ENCODE measurements at places on chromosomes 3 and 15.

DNA sequence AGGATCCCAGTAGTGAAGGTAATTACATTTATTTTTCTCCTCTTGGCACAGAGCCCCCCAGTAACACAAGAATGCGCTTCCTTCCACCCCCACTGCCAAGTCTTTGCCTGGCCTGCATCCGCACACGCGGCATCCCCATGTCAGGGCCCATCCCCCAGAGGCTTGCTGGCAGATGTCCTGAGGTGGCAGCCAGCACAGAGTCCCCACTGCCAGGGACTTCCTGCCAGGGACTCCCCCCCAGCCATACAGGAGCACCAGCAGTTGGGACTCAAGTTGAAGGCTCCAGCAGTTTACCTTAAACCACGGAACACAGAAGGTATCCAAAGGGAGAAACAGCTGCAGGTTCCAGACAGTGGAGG is 41.0 kb downstream of the MEGF11 start:
- no peak for DNase-seq

GRCh38 chr15:48796930-48797329 is 13.9 kb downstream of the CEP152 start:
- peak; percentile 21 for DNase-seq

DNA sequence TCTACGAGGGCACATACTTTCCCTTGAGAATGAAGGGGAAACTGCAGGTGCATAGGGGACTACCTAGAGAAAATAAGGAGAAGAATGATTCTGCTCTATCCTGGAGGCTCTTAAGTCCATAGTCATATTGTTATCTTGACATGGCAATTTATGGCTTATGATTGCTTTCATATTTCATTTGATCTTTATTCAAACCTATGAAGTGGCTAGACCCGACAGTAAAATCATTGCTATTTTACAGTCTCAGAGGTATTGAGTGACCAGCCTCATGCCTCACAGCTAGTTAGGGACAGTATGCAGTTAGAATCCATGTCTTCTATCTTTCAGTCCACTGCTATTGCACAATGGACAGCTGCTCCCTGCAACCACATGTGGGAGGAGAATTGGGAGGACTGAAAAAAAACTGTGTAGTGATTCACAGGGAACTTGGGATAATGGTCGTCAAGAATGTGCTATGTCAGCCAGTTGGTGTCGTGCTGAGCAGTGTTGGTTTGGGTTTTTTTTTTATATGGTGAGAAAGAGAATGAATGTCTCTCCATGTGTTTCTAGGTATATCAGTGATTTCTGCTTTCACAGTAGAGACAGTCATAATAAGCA is 63.2 kb upstream of the SPPL2A start:
- DNase-seq = peak; percentile 89

- DNase-seq = no peak
Measured at GRCh38 chr15:91824256-91824655, 29.3 kb upstream of the SLCO3A1 start.

DNA sequence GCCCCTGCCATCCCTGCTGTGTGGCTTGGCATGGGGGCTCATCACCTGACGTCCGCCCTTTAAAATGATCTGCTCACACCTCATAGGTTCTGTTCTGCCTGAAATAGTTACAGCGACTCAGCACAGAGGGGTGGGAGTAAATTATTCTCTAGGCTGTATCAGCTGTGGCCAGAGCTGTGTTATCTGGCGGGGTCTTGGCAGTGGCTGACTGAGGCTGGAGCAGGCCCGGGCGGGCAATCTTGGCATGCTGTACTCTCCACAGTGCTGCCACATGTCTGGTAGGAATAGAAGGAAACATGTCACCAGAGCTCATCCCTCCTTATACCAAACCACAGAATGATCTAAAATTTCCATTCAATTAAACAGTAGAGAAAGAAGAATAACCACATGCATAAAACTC is 499.9 kb upstream of the LMCD1 start:
- DNase-seq = no peak

DNA sequence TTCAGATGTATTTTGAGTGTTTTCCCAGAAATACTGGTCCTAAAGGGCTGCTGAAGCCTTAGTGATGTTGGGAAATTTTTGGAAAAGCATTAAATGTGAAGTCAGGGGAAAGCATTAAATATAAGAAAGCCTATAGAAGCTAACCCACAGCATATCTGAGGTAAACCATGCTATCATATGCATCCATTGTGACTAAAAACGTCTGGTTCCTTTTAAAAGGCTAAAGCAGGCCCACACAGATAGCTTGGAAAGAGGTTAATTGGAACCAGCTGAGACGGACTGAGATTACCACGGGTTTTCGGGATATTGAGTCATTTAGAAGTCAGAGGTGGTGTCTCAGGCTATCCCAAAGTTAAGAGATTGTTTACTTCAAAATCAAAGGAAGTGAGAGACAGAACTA is 78.2 kb downstream of the CYP19A1 start:
- DNase-seq = peak; percentile 24

GRCh38 chr15:38685686-38686339 is 121.2 kb upstream of the RASGRP1 start:
- DNase-seq = no peak

DNA sequence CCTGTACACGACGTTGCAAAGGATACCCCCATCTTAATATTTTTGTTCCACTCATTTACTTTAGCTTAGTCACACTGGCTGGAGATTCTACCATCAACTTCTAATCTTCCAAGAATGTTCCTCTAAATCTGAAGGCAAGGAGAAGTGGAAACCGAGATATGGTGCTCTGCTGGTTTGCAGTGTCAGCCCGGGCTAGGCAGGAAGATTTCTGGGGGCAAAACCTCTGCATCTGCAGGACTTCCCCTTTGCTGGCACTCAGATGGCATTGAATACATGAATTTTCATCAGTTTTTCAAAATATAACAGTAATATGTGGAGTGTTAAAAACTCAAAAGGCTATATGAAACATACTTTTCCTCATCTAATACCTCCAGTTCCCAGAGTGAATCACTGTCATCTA is 240.4 kb downstream of the RPLP1 start:
- DNase-seq = no peak

GRCh38 chr3:61848885-61849284 is 287.5 kb downstream of the PTPRG start:
- DNase-seq = peak; percentile 72

DNA sequence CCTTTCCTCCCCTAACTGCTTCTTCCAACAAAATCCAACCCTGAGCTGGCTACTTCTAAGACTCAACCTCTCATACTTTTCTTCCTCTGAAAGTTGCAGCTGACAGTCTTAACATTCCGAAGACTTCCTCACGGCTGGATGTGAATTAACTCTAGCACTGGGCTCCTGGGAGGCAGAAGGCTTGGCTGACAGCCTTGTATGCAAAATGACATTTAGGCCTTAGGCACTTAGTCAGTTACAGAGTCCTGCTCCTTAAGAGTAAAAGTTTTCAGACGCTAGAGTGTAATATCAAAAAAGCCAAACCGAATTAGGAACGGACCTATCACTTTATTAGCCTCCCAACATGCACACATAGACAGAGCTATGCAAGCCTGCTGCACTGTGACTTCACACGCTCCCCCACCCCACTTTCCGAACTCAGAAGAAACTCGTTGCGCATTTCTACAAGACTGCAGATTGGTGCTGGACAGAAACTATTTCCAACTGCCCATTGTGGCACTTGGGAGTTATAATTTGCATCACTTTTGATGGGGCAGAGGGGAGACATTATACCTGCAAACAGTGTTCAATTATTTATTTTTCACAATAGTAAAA is 15.5 kb upstream of the ANXA2 start:
- peak; percentile 66 for DNase-seq

DNA sequence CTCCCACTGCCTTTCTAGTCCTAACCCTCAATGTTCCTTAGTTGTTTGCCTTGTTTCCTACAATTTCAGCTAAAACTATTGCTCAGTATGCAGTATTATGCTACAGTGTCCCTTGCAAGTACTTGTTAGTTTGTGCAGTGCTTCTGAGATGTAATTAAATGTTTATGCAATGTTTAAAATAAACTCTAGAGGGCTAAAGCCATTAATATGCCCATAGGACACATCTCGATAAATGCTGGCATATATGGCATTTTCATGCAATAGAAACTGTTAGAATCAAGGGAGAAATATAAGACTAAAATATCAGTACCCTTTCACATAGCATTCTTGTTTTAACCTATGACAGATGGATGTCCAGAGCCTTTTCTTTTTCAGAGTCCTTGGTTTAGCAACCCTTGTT is 59.8 kb upstream of the ACKR4 start:
- no peak for DNase-seq

- peak; percentile 2 for DNase-seq
Measured at GRCh38 chr15:91821458-91821857, 32.0 kb upstream of the SLCO3A1 start.

- no peak for DNase-seq
Measured at GRCh38 chr3:83248454-83248853, 1487.0 kb upstream of the GBE1 start.

DNA sequence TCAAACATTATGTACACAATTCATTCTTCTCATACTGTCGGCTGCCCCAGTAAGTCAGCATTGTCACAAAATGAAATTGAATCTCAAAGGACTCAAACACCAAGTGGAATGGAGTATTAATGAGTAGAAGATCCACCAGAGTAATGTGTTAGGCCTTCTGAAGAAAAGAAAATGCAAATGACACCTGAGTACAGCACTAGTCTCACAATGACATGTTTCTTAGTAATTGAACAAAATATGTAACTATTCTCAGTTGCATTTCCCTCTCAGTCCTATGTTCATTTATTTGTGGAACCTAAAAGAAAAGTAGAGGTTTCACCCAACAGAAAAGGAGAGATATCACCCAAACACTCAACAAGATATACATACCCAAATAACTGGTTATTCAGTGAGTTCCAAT is 283.9 kb upstream of the THBS1 start:
- DNase-seq = no peak

DNA sequence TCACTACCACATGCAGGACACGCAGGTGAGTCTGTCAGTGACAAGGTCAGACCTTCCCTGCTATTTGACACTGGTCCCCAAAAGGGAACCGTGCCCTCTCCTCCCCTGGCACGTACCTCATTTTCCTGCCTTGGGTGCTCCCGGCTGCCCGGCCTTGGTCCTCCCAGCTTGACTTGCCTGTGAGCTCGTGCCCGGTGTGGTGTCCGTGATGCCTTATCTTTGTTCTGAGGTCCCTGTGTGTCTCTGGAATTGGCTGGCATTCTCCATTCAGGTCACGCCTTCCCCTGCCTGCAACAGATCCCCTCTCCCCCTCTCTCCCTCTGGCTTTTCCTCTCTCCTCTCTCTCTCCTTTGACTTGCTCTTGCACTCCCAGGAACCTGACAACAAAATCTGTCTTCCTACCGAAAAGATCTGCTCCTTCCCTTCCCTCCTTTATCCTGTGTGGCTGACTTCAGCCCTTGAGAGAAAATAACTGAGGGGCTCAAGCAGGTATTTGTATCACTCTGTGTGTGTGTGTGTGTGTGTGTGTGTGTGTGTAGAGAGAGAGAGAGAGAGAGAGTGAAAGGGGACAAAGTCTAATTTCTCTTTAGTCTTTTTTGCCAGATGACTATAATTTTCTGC is at the start of gene MASP1:
MASP1 (minus strand) TSS at position 226 of the 621 bp plus-strand sequence; CDS start at position 121, 105 bp downstream.
- DNase-seq = no peak

- no peak for DNase-seq
Measured at GRCh38 chr3:31416980-31417379, 115.7 kb upstream of the STT3B start.

- peak; percentile 67 for DNase-seq
Measured at GRCh38 chr3:189355481-189356201, 183.9 kb downstream of the TPRG1 start.

- no peak for DNase-seq
Measured at GRCh38 chr15:25643120-25643519, 204.3 kb upstream of the UBE3A start.

DNA sequence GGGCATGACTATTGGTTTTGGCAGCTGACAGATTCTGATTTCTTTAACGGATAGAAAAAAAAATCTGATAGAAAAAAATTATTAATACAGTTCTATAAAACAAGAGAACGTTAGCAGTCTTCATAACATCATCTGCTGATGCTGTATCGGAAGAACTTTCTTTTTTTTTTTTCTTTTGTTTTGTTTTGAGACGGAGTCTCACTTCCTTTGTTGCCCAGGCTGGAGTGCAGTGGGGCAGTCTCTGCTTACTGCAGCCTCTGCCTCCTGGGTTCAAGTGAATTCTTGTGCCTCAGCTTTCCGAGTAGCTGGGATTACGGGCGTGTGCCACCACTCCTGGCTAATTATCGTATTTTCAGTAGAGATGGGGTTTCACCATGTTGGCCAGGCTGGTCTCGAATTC is 271.2 kb upstream of the DPPA4 start:
- DNase-seq = no peak

- peak; percentile 70 for DNase-seq
Measured at GRCh38 chr3:51953445-51953844, 1.7 kb upstream of the GPR62 start.

- no peak for DNase-seq
Measured at GRCh38 chr15:89814112-89814742, 425 bp downstream of the ANPEP start.

GRCh38 chr3:16101295-16102186 is 72.9 kb upstream of the GALNT15 start:
- peak; percentile 27 for DNase-seq

DNA sequence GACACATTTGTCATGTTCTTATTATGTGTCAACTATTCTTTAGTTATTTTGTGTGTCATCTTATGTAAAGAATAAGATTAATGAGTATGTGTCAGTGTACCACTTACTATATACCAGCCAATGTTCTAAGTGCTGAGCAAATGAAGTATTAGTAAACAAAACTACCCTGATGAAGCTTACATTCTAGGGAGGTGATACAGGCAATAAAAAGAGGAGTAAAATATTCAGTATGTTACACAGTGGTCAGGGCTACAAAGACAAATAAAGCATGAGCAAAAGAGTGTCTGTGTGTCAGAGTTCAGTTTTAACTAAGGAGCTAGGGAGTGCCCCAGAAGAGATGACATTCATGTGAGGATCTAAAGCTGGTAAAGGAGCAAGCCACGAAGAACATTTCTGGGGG is 79.1 kb downstream of the TRPC1 start:
- DNase-seq = no peak

DNA sequence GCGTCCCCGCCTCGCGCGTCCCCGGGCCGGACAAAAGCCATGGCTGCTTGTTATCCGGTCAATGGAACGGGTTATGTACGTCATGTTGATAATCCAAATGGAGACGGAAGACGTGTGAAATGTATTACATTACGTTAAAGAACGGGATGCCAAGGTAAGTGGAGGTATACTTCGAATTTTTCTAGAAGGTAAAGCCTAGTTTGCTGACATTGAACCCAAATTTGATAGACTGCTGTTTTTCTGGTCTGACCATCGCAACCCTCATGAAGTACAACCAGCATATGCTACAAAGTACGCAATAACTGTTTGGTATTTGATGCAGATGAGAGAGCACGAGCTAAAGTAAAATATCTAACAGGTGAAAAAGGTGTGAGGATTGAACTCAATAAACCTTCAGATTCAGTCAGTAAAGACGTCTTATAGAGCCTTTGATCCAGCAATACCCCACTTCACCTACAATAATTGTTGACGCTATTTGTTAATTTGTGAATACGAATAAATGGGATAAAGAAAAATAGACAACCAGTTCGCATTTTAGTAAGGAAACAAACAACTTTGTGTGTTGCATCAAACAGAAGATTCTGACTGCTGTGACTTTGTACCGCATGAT is 19.8 kb downstream of the WDR73 start:
- DNase-seq = no peak

Measured in fibroblast of skin of back (primary cell).